ENCODE measurements at places on chromosomes 4 and X.

DNA sequence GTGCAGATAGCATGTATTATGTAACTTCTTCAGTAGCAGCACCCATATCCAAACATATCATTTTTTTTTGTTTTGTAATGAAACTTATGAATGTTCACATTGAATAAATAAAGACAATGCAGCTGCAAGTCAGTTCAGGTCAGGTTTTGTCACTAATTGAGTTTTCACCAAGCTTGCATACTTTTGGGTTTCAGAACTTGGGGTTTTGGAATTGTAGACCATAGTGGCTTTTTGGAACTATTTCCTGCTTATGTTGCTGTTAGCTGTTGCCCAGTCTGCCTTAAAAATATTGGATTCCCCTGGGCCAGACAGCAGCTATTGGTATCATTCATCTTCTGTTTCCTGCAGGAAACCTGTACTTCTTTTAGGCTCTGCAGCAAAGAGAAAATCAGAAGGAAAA, 113.4 kb upstream of the LIMCH1 start:
- DNase-seq = no peak

DNA sequence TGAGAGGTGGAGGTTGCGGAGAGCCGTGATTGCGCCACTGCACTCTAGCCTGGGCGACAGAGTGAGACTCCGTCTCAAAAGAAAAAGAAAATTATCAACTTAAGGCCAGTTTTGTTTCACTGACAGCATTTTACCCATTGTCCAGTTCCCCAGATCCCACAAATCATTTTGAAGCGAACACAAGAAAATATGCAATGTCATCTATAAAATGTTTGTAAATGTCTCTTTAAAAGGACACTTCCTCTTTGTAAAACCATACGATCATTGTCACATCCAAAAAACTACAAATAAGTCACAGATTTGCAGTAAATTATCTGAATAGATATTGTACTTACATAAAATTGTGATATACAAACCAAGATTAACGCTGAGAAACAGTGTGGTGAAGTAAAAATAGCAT, 147.6 kb downstream of the ATRX start:
- DNase-seq = no peak

DNA sequence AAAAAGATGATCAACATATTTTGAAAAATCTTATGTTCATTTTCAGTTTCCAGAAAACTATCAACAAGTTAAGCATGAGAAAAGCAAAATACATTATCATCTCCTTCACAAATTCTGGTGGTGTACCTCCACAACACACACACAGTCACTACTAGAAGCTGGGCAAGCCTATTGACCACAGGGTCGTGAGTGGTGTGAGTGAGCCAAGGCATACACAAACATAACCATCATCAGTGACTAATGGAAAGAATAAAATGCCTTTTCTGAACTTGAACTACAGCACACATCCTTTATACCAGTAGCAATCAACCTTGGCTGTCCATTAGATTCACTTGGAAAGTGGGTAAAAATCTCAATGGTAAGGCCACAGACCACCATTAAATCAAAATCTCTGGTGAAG, 180.2 kb downstream of the FAM47B start:
- no peak for DNase-seq

- no peak for DNase-seq
Measured at GRCh38 chrX:71606536-71607216, 11.6 kb downstream of the CXCR3 start.

DNA sequence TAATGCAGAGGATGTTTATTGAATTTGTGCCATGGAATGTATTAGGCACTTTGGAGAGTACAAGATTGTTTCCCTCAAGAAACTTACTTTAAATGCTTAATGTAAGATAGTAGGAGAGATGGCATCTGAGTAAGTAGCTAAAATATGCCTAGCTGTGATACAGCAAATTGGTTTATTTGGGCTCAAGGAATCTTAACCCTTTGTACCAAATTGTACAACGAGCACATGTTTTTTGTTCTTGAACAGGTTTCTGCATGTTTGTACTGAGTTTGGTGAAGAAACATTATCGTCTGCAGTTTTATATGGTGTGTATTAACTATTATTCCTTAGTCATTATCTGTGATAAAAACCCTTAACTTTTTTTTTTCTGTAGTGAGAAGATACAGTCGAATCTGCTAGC, 48.6 kb downstream of the CDS1 start:
- no peak for DNase-seq

- DNase-seq = no peak
Measured at GRCh38 chrX:135984791-135985156, 461 bp upstream of the SLC9A6 start.

DNA sequence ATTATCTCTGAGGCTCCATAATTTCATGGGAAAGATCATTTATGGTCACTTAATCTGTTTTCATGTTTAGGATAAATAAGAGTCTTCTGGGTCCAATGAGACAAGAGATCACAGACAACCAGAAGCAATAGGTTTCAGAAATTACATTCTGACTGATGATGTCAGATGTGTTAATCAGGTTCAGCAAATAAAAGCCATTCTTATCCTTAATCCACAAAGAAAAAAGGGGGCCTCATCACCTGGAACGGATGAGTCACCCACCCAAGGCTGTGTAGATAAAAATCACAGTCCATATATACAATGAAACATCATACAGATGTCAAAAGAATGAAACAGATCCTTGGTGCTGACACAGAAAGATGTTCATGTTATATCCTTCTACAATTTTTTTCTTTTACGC, 36.6 kb downstream of the SYTL4 start:
- DNase-seq = no peak

- no peak for DNase-seq
Measured at GRCh38 chrX:111443946-111444345, 32.0 kb upstream of the DCX start.

- no peak for DNase-seq
Measured at GRCh38 chr4:23759066-23759465, 130.8 kb downstream of the PPARGC1A start.

DNA sequence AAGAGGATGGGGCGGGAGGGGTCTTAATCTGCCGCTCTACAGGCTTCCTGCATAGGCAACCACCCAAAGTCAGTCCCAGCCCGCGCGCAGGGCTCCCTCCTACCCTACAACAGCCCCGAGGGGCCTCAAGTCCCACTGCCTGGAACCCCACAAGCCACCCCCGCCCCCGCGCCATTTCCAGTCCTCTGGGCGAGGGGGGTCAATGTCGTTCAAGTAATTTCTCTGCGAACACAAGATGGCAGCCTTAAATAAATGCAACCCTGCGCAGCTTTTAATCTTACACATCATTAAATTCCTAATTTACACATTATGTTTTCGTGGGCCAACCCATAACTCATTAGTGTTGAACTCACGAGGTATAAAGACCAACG, 92.9 kb downstream of the BCOR start:
- DNase-seq = no peak
